NCI-H524 treated with DMSO at 0.1 percent for 48 hours (cell line): ENCODE measurements at places on chromosomes 2 and 18.

DNA sequence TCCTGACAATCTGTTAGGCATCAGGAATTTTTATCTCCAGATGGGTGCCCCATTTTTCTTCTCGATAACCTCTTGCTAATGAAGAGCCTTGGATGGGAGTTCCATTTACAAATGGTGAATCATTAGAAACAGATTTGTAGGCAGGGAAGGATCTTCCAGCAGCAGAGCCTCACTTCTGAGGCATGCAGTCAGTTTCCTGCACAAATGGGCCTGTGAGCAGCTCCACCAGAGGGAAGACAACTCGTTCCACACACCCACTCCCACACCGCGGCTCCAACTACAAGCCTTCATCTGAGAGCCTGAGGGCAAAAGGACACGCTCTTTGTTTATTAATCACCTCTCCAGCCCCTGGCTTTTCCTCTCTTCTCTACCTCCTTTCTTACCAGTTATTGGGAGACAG is 108.5 kb downstream of the CTAGE1 start:
- no peak for DNase-seq

DNA sequence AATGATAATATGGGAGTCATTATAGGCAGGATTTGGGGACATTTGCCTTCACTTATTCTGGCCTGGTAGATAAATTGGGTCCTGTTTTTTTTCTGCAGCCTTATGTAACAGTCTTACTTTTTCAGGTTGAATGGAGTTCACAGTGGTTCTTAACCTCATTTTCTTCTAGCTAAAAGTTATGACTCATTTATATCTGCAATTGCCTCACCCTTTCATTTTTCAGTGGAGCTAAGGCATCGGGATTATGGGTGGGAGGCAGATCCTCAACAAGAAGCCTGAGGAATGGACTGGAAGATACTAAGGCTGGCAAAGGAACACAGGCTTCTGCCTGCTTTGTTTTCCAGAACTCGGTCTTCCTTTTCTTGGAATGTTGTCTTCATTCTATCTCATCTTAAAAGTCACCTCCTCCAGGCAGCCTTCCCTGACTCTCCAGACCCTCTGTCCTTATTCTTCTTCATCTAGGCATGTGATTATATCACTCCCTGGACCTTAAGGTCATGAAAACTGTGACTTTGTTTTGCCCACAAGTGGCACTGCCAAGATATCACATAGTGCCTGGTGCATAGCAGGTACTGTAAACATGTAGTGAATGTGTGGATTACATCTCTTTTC is 41.0 kb upstream of the ACSL3 start:
- no peak for DNase-seq

- no peak for DNase-seq
These were observed 77.5 kb upstream of the NFATC1 start for GRCh38 chr18:79318142-79318673.

GRCh38 chr18:10060469-10060782 is 146.6 kb downstream of the VAPA start:
- no peak for DNase-seq

DNA sequence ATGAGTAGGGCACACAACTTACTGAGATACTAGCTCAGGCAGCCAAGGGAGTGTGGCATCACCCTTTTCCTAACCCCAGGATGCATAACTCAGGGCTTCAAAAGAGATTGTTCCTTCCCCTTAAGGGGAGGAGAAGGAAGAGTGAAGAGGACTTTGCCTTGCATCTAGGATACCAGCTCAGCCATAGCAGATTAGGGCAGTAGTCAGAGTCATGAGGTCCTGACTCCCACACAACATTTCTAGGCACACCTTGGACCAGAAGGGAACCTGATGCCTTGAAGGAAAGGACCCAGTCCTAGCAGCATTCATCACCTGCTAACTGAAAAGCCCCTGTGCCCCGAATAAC is 1433.2 kb upstream of the TMEFF2 start:
- DNase-seq: no peak

GRCh38 chr18:78787751-78788150 is 191.9 kb upstream of the SALL3 start:
- no peak for DNase-seq

DNA sequence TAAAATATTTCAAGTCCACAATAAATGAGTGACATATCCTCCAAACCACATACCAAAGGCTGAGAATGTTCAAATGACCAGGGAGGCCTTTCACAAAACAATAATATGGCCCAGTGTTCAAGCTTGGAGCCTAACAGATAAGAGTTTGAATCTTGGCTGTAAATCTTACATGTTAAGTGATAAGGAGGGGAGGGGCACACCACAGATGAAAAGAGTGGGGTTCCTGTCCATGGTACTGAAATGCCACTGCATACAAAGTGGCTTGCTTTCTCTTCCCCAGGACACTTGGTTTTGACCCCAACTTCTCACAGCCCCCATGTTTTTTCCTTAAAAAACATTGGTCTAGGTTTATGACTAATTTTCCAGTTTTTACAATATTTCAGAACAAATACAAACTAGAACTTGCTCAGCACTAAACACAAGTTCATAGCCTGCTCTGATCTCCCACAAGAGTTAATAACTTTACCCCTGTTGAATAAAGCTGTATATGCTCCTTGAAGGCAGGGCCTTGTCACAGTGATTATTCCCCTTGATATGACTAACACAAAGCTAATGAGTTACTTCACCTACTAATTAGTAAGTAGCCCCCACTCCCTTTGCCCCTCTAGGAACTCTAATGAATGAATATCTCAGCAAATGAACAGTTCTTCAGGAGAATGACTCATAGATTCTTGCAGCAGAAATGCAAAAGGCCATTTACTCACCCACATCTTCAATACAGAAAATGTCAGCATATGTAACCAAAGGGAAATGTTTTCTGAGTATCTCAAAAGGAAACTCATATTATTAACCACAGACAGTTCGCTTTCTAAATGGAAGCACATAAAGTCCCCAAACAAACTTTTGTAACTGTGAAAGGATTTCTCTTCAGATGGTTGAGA is 142.2 kb downstream of the SATB2 start:
- no peak for DNase-seq

GRCh38 chr2:98487806-98488189 is 43.1 kb downstream of the INPP4A start:
- no peak for DNase-seq

DNA sequence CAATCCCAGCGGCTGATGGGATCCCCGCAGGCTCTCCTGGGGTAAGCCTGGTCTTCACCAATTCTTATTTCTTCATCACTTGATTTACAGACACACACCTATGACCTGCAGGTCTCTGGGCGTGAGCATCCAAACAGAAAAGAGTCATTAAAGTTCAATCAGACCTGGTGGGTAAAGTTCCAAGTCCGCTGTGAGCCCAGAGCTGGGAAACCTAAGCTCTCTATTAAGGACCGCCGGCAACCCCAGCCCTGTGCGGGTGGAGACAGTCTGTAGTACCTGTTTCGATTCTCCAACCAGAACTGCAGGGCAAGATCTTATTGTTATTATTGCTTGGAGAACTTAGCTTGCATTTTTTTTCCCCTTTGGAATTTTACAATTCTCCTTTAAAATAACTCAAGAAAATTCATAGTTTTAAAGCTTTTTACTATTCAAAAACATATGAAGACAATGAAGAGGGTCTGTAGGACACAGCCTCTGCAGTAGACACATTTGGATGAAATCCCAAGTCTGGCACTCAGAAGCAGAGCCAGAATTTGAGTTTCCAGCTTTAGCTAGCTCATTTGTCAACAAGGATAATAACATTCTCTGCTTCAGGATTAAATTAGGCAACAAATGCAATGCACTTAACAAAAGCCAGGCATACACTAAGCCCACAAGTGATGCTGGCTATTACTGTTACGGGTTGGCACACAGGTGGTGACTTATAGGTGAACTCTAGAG is 376.4 kb downstream of the INSIG2 start:
- no peak for DNase-seq

DNA sequence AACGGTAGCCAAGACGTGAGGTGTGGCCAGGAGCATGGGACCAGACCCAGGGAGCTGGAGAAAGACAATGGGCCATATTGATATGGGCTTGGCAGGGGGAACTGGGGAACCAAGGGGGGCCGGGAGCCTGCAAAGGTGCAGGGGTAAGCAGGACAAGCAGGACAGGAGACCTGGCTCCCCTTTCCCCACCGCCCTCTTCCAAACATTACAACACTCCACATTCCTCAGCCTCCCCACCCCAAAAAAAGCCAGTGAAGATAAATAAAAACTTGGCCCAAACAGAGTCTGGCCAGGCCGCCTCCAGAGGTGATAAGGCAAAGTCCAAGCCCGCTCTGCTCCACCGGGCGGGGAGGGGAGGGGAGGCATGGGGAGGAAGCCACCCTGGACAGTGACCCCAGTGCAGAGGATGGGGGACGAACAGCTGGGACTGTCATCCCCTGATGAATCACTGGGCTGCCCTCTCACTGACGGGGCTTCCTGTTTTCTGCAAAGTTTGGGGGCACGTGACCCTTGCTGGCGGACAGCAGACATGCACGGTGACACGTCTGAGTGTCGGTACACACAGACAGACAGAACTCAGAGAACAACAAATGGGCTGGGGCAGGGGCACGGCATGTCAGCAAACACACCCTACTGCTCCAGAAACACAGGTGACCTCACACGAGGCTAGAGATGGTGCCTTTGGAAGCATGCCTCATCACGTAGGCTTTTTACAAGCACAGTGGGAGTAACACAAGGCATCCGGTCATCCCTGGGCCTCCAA is 100.2 kb downstream of the TNS1 start:
- DNase-seq: no peak

DNA sequence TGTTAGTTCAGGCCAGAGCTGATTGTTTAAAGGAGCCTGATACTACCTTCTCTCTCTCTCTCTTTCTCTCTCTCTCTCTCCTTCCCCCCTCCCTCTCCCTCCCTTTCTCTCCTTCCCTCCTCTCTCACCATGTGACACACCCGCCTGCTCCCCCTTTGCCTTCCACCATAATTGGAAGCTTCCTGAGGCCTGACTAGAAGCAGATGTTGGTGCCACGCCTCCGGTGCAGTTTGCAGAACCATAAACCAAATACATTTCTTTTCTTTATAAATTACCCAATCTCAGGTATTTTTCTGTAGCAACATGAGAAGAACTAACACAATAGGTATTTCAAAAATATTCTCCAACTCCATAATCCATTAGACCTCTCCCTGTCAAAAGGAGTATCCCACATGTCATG is 62.4 kb downstream of the ANKRD62 start:
- no peak for DNase-seq

DNA sequence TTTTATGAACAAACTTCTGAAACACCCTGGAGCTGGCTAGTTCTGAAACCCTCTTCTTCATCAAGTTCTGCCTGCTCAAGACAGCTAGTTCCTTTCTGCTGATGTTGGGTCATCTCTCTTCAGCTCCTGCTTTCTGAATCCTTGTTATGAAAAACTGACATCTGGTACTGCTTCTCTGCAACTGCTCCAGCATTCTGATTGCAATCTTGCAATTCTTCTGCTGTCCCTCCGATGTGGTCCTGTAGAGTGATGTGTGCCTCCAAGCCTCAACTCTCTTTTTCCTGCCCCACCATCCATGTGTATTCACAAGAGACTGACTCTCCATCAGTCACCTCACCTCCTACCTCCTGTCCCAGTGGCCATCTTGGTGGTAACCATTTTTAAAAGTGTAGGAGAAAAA is 21.8 kb downstream of the COL6A3 start:
- no peak for DNase-seq

DNA sequence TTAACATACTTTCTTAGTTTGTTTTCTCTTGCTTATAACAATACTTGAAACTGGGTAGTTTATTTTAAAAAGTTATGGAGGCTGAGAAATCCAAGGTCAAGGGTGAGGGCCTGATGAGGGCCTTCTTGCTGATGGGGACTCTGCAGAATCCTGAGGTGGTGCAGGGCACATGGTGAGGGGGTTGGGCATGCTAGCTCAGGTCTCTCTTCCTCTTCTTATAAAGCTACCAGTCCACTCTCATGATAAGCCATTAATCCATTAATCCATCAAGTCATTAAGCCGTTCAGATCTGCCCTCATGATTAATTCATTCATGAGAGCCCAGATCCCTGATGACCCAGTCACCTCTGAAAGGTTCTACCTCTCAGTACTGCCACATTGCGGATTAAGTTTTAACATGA is 21.4 kb downstream of the ALMS1 start:
- DNase-seq: peak; percentile 10

DNA sequence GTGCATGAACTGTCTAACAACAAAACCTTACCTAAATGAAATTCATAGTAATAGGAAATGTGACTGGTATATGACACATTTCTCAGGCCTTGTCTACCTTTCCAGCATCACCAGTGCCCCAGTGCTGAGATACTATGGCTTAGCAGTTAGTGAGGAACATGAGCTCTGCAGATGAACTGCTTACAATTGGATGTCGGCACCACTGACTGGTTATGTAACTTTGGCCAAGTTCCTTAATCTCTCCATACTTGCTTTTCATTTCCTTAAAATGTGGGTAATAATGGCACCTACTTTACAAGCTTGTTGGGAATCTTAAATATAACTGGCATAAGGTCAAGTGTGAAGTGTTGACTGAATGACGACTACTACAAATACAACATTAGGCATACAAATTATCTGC is 136.3 kb downstream of the OLA1 start:
- no peak for DNase-seq

DNA sequence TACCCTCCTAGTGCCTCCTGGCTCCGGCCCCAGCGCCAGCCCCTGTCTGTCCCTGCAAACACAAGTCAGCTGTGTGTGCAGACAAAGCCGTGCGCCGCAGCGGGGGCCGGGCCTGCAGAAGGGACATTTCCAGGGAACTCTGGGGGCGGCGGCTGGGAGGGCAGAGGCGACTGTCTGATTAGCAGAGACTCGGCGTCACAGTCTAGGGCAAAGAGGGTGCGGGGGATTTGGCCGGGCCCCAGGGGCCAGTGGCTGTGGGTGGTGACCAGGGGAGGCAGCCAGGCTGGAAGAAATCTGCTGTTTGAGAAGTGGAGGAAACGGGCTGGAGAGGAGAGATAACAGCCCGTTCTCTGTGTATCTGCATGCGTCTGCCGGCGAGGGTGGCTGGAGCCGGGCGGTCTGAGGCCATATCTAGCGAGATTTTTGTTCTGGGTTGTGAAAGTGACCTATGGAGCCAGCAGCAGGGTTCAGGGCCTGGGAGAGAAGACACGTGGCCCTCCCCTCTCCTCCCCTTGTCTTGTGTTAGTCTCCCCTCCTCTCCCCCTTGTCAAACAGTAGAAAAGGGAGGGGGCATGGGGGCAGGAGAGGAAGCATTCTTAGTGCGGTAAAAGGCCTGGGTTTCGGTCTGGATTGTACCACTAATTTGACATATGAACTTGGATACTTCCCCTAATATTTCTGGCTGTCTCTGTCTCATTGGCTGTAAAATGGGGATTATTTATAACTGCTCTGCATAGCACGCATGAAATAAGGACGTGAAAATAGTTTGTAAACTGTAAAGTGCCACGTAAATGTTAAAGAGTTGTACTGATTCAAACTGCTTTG is 169.4 kb downstream of the SMAD7 start:
- no peak for DNase-seq

GRCh38 chr2:47033102-47033880 is 117.7 kb upstream of the MCFD2 start:
- DNase-seq: no peak

DNA sequence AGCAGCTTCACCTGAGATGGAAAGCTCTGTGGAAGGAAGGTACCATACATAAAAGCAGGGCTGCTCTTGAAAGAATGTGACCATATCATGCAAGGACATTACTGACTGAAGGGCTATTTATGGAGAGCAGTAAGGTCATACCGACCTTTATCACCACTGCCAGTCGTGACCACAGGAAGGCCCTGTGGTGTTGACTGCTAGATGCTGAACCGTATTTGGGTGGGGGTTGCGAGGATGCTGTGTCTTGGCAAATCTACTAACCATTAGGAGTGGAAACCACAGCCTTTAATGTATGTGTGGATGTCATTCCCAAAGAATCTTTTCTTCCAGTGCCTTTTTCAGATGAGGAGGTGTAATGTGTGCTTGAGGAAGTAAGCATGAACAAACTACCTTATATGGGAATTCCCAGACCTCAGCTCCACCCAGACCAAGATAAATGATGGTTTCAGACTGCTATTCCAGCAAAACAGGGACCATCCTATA is 60.8 kb downstream of the LIMS1 start:
- DNase-seq: no peak
